OCI-M1 (cell line): ENCODE measurements at places on chromosomes 3 and 15.
A peak's percentile ranks its signal among the peaks of the same experiment; 100 is the strongest.

DNA sequence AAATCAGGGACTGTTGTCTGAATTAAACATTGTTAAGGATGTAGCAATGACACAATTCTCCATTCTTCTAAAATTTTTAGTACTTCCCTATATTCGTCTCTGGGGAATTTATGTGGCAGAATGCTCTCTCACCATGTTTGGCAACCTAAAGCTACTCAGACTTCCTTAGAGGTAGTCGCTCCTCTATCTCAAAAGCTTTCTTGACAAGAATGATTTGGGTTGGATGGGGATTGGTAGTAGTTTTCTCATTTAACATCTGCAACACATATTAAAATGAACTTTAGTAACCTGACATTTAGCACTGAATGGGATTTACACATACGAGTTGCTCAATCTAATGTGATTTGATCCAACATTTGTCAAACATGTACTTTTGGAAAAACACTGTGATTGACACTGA is 233.3 kb downstream of the RBMS3 start:
- no peak for DNase-seq

DNA sequence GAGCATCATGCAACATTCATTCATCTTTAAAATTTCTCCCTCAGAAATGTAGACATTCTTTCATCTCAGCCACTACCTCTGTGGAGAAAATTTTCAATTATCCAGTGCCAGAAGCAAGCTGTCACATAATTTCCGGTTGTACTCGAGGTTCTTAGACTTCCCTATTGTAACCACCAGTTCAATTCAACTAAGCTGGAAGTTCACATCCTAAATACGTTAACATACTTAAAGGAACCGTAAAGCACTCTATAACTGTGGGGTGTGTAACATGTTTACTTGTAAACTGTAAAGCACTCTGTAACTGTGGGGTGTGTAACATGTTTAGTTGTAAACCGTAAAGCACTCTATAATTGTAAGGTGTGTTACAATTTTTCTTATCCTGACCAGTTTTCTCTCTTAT is 150.3 kb downstream of the PLCL2 start:
- DNase-seq, result peak; percentile 5

DNA sequence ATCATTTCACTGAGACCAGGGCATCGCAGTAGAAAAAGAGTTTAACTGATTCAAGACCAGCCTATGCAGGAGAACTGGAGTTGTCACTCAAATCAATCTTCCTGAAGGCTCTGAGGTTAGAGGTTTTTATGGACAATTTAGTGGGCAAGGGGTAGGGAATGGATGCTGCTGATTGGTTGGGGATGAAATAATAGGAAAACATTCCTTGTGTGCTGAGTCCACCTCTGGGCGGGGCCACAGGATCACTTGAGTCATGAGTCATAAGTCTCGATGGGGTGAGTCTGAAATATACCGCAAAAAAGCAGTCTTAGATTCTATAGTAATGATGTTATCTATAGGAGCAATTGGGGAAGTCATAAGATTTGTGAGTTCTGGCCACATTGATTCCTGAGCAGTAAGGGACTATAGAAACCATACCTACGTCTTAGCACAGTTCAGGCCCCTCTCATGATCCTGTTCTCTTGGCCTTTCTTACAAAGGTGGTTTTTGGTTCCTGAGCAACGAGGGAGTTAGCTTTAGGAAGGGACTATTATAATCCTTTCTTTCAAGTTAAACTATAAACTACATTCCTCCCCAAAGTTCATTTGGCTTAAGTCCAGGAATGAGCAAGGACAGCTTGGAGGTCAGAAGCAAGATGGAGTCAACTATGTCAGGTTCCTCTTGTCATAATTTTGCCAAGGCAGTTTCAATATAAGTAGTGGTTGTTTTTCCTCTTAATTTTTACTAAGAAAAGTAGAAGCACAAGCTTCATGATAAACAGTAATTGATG is 2.7 kb upstream of the OPA1 start:
- DNase-seq, result peak; percentile 77

DNA sequence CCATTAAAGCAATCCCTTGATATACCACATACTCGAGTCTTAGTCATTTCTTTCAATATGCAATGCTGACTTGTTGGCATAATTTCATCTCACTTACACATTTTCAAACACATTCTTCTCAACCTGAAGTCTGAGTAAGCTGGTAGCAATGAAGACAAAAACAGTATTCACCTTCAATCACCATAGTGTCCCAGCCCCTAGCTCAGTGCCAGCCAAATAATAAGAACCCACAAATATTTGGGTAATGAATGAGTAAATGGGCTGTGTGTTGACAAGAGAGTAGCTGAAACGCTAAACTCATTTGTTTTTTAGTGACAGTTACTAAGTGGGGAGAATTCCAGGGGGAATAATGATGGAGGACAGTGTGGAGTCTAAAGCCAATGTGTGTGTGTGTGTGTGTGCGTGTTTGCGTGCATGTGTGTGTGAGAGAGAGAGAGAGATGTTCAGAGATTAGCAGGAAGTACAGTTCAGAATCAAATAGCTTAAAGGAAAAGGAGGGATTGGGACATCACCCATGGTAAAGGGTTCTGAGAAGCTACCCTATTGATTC is 165.7 kb downstream of the GAP43 start:
- DNase-seq, result no peak

- DNase-seq, result no peak
These were observed 32.8 kb upstream of the UBE2E2 start for GRCh38 chr3:23170291-23170690.

DNA sequence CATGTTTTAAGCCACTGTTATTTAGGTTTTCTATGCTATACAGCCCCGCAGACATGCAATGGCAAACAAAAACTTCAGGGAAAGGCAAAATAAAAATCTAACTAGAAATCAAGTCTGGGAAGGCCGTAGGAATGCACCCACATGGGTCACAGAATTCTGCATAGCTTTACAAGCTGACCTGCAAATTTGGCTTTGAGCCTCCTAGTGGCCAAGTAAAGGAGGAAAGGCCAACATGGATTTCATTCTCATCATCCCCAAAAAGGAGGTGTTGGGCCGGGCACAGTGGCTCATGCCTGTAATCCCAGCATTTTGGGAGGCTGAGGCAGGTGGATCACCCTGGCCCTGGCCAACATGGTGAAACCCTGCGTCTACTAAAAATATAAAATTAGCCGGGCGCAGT is 124.3 kb downstream of the FBLN2 start:
- no peak for DNase-seq
